Activated CD8-positive, alpha-beta memory T cell treated with anti-CD3 and anti-CD28 coated beads for 4 hours (primary cell): ENCODE measurements at places on chromosomes 4 and X.

DNA sequence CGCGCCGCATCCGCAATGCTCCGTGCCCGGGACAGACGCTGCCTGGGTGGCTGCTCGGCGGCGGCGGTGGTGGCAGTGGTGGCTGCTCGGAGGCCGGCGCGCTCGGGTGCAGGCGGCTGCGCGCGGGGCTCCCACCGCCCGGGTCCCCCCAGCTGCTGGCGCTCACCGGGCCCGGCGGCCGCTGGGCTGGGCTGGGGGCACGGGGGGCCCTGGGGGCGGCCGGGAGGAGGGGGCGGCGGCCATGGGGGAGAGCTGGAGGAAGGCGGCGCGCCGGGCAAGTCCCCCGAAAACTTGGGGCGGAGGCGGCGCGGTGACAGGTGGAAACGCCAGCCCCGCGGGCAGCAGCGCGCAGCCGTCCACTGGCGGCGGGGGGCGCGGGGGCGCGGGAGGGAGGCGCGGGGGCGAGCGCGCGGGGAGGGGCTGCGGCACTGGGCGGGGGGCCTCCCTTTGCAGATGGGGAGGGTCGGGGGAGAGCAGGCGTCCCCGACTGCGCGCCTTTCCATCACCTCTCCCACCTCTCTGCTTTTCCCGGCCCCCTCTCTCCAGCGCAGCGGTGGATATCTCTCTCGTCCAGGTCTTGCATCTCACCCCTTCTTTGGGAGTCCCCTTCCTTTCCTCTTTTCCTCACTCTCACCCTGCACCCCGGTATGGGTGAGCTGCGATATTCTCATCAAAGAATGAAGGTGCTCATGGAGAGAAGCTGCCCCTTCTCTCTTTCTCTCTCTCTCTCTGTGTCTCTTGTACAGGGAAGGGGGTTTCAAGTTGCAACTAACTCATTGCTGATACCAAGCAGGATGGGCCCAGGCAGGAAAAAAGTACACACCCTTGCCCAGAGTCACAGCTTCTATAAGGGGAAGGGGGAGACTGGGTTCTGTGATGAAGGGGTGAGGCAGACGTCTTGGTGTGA is 83.7 kb upstream of the DHRSX start:
- no peak for DNase-seq

DNA sequence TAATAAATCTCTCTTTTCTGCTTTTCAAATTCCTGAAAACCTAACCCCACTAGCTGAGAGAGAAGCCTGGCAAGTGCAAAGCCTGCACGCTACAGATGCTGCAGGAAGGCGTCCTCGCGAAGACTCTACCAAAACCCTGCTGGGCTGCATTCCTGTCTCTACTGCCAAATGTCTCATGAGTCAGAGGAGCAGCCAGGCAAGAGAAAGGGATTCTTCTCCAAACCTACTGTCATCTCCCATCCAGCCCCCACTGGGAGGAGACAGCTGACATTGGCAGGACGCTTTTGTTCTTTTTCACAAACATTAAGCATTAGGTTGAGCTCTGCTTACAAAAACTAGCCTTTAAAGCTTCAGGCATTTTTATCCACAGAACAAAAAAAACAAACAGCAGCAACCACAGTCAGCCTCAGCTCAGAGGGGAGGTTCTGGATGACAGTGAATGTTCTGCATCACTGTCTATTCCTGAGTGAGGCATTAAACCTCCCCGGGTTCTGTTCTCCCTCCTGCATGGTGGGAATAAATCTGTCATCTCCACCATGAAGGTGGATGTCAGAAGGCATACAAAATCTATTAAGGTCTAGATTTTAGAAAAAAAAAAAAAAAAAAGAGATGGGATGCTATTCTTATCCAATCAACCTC is 18.0 kb downstream of the CRMP1 start:
- no peak for DNase-seq

DNA sequence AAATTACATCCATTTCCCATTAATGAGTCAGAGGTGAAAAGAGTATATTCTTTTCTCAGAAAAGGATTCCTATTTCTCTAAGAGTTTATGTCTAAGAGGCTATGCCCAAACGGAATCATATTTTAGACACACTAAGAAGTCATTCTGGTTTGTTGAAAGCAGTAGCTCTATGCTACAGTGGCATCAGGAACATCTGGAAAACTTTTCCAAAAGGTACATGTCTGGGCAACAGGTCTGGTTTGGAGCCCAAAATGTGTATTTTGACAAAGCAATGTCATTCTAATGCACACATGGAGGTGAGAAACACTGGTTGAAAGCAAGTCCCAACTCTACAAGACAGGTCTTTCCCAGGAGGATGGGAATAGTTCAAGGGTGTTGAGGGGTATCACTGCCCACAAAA is 56.1 kb downstream of the APBB2 start:
- DNase-seq = no peak

GRCh38 chr4:101103381-101104142 is 243.8 kb downstream of the PPP3CA start:
- no peak for DNase-seq

DNA sequence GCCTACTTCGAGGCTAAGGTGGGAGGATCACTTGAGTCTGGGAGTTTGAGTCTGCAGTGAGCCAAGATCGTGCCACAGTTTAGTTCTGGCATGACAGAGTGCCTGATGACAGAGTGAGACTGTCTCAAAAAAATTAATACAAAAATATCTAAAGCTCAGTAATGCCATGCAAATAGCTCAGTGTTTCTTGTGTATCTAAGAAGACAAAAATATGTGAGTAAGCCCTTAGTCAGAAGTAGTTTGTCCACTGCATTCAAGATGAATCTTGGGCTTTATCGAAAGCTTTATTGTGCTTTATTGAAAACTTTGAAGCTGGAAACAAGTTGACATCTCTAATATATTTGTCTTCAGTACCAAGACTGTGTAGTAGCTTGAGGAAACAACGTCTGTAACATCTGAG is 115.9 kb downstream of the GPAT3 start:
- no peak for DNase-seq

DNA sequence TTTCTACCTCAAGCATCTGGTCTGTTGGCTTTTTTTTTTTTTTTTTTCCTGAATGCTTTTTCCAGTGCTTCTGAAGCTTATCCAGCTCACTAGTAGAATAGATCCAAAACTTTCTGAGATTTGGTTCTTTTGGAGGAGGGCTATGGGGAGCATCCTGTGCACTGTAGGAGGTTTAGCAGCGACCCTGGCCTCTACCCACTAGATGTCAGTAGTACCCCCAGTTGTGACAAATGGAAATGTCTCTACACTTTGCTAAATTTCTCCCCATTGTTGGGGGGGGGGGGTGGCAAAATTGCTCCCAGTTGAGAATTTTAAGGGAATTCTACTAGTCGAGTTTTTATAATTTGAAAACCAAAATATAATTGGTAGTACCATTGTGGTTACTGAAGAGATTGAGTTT is 23.0 kb upstream of the PPA2 start:
- DNase-seq = no peak

GRCh38 chr4:66091786-66092185 is 421.5 kb upstream of the EPHA5 start:
- no peak for DNase-seq

DNA sequence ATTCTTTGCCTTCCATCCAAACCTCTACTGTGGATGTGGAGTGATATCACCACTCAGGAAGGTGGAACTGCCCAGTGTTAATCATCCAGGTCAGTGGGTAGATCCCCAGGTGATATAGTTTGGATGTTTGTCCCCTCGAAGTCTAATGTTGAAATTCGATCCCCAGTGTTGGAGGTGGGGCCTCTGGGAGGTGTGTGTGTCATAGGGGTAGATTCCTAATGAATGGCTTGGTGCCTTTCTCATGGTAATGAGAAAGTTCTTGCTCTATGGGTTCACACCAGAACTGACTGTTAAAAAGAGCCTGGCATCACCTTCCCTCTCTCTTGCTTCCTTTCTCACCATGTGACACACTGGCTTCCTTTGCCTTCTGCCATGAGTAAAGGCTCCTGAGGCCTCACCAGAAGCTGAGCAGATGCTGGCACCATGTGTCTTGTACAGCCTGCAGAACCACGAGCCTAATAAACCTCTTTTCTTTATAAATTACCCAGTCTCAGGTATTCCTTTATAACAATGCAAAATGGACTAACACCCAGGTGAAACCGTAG is 6.8 kb upstream of the SOWAHB start:
- DNase-seq = no peak

DNA sequence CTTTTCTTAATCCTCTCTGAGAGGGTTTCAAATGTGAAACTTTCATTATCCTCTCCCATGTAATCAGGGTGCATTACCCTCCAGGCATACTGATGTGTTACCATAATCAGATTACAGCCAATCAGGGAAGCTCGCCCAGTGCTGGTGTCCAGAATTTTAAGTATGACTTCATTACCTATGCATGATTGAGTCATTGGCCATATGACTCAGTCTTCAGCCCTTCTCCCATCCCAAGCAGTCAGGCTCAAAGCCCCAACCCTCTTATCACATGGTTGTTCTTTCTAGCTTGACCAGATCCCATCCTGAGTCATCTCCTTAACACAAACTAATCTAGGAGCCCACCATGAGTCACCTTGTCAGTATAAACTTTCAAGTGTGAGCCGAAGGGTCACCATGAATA is 1668.1 kb upstream of the AGA start:
- DNase-seq = no peak

DNA sequence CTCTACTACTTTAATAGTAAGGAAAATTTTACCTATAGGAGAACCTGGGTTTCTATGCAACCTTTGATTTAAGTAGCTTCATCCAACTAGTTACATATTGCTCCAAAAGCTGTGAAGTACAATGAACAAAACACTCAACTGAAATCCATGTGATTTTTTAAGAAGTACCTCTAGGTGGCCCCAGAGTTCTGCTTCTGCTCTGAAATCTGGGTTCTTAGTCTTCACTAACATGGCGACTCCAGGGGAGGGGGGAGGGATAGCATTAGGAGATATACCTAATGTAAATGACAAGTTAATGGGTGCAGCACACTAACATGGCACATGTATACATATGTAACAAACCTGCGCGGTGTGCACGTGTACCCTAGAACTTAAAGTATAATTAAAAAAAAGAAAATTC is 73.4 kb upstream of the MAGEB2 start:
- no peak for DNase-seq

- DNase-seq = no peak
These were observed 541.7 kb downstream of the BCOR start for GRCh38 chrX:39556056-39556455.

DNA sequence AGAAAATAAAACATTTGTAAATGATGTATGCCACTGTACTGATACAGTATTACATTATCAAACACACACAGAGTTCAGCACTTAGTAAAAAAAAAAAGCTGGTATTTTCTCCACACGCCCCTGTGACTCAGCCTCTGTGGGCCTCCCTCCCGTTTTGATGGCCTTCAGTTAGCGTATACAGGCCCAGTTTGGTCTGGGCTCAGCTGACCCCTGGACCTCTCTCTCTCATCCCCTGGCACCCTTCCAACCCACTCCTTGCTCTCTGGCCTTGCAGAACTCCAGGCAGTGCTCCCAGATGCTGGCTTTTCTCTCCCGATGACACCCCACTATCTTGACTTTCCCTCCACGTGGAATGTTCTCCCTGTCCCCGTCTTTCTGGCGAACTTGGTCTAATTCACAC is 89.0 kb upstream of the LIMCH1 start:
- no peak for DNase-seq

DNA sequence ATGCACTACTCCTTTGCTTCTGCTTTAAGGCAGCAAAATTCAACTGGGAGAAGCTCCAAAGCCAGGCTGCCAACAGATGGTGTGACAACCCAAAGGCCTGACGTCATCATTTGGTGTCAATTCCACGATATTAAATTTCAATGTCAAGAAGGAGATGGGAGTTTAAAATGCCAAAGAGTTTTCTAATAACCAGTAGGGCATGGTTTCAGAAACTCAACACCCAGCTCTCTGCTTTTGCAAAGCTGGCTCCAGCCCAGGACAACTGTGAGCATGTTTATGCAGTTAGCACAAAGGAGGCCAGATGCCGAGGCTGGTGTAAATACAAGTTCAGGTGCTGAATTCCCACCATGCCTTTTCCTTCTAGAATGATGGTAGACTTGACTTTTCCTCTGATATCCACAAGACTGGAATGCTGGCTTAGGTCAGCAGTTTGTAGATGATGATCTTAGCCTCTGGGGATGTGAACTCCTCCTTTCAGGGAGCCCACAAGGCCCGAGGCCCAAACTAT is 67.3 kb downstream of the AFAP1 start:
- DNase-seq = no peak

DNA sequence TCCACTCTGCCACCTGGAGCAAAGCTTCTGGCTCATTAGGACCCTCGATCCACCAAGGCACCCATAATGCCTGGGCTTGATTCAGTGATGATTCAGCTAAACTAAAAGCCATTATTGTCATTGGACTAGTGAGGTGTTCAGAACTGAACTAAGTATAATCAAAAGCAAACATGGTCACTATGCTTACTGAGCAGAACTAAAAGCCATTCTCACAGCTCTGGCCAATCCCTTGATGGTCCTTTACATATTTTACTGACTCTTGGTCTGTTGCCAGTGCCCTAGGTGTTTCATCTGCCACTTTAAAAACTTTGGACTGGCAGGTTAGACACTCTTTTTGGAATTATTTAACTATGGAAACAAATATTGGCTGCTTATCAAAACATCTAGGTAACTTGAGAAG is 703.5 kb downstream of the FAT4 start:
- no peak for DNase-seq

- DNase-seq = no peak
These were observed 118.4 kb upstream of the TLL1 start for GRCh38 chr4:165754664-165755063.

GRCh38 chrX:12903646-12904045 is 2.8 kb upstream of the TLR8 start:
- no peak for DNase-seq

GRCh38 chrX:12702509-12703091 is 88.6 kb upstream of the PRPS2 start:
- no peak for DNase-seq

GRCh38 chr4:158590306-158590705 is 68.6 kb downstream of the RXFP1 start:
- DNase-seq = no peak

- DNase-seq = no peak
These were observed 24.4 kb downstream of the PLAC1 start for GRCh38 chrX:134633832-134634231.

- no peak for DNase-seq
These were observed at the start of gene KCNE5 for GRCh38 chrX:109624641-109625616. Gene KCNE5, minus strand, starts transcription at chrX:109625172. Its CDS starts 152 bp downstream, at chrX:109625020.

GRCh38 chr4:1518997-1519700 is 112.9 kb upstream of the NKX1-1 start:
- DNase-seq = no peak

- no peak for DNase-seq
These were observed 23.2 kb upstream of the AMOT start for GRCh38 chrX:112863850-112864249.

DNA sequence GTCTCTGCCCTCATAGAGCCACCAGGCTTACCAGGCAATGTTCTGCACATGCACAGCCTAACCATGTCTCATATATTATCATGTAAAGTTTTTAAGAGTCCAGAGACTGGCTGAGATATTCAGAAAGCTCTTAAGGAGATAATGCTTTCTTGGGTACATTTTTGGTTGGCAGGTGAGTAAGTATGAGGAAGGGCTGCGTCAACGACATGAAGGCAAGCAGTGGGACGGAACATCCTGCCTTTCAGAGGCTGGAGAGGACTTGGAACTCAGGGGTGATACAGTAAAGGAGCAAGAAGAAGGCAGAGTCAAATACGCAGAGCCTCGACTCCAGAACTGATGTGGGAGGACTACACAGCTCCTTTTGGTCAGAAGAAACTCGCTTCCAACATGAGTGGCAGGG is 74.8 kb upstream of the MTNR1A start:
- no peak for DNase-seq
